Right forelimb (tissue), 1 donor: ENCODE measurements at places on chromosomes 5 and 9.

GRCh38 chr5:89723907-89724306, 685.6 kb downstream of the CETN3 start:
- DNase-seq = no peak

DNA sequence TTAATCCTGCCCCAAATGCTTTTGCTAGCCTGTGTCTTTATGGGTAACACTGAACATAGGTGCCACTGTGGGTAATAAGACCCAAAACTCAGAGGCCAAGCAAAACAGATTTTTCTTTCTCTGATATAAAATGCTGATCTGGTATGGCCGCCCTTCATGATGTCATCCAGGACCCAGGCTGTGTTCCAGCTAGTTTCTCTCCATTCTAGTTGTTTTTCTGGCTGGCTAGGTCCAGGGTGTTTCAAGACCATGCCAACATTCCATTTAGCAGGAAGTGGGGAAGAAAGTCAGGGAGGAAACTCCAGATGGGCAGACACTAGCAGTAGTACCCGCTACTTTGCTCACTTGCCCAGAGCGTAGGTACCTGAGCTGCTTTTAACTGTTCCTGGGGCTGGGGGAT, 183.9 kb upstream of the OTULINL start:
- DNase-seq = no peak

- DNase-seq = no peak
Measured at GRCh38 chr9:15369238-15369637, 53.4 kb upstream of the SNAPC3 start.

DNA sequence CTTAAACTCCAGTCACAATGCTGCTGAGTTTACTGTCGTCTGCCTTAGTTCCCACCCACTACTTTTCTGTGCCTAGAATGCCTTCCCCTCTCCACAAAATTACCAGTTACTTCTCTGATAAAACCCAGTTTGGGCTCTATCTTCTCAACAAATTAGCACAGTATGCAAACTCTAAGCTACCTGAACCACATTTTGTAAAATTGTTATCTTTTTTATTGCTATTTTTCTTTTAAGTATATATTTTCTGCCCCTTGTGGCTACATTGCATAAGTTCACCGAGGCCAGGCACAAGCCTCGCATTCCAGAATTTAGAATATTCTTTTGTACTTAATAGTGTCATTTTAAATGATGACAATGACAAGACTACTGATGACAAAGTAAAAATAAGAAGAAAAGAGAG, 60.0 kb downstream of the POU5F2 start:
- DNase-seq = no peak

DNA sequence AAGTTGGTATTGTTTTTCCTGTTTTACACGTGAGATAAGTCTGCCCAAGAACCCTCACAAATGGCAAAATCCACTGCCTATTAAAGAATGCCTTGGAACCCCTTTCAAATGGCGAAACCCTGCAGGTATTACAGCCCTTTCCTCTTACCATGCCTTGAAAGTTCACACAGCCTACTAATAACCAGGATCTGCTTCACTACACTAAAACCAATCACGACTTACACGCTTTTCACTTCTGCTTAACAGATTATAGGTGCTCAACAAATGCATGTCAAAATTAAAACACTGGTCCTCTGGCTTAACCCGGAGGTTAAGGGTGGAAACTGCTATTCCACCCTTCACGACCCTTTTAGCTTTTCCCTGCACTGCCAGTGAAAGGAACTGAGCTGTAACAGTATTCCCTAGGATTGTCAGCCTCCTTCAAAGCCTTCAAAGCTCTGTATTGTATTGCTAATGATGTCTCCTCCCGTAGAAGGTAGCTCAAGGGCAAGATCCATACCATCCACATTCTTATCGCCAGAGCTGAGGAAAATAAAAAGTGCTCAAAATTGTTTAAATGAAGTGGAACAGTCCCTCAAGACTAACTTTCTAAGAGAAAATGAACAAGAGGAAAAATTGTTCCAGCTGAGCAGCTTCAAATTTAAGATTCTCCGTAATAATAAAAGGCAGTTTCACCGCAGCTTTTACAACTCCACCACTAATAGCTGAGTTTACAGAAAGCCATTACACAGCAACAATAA, 997 bp downstream of the AUH start:
- DNase-seq = no peak

- no peak for DNase-seq
Measured at GRCh38 chr5:29561564-29561963, 1631.9 kb upstream of the CDH6 start.

DNA sequence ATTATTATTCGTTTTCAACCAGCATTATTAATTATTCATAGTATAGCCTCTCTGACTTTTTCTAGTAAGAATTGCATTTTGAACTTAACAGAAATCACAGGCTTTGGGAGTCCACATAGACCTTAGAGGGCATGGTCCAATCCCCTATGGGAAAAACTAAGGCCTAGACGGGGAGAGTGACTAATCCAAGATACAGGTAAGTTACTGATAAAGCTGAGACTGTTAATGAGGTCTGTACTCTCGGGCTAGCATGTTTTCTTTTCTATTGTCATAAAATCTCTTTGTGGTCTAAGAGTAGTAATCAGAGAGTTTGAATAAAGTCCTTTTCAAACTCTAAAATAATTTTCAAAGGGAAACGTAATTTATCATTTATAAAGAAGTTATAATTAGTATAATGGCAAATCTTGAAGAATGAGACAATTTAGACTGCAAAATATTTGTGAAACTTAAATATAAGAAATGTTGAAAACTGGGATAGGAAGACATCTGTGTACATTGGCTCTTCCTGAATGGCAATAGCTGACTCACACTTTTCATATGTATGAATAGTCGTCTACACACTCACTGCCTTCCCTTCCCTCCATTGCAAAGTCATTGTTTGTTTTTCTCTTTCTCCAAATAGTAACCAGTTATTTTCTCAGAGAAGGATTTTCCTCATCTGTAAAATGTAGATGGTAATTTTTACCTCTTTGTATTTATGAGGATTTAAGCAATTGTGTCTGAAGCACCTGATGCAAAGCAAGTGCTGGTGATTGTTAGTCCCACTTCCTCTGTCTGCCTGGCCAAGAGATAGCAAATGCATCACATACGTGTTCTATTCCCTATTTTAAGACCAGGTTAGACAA, 207.9 kb upstream of the CD180 start:
- DNase-seq = no peak

GRCh38 chr5:176596689-176597416, 13.1 kb downstream of the GPRIN1 start:
- peak; percentile 61 for DNase-seq

GRCh38 chr9:108743901-108744371, 111.8 kb downstream of the ACTL7B start:
- no peak for DNase-seq

DNA sequence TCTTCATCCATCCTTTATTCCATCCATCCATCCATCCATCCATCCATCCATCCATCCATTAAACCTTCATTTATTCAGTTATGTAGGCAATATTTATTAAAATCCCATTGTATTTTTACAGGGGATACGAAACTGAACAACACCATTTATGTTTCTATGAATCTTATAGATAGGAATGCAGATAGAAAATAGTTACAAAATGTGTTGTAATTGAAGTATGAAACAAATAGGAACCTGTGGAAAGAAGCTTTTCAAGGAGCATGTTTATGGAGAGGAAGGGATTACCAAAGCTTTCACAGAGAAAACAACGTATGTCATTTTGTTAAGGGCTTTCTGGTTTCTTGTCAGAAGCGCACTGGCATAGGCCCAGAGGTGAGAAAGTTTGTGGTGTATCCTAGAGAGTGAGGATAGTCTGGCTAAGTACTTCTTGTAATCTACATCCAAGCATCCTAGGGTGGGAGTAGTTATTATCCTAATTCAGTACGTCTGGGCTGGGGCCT, 184.0 kb downstream of the CNTLN start:
- no peak for DNase-seq

DNA sequence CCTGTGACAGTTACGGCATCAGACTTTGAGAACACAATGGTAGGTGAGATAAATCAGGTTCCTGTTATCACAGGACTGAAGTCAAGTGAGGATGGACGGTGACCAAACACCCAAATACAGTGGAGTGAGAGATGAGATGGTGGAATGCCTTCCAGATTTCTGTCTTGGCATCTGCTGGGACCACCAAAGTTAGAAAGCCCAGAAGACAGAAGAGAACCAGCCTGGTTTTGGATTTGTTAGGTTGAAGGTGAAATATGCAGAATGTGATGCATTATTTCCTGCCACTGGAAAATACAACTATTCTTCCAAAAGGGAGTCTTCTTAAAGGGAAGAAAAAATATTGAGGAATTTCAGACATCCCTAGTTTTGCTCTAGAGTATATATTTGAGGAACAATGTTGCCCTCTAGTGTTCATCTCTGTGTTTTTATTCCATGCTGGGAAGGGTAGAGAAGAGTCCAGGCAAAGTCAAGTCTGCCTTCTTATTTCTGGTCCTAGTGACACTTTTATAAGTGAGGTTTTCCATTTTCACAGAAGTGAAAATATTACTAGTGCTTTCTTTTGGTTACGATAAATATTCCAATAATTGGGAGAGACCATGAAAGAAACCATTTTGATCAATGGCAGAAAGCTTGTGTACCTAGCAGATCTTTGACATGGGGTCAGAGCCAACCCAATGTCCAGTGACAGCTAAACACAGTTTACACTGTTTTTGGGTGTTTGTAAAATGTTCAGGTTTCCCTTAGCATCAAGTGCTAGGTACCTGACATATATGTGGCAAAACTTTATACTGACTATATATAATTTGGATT, 142.3 kb upstream of the ANKH start:
- DNase-seq = no peak

DNA sequence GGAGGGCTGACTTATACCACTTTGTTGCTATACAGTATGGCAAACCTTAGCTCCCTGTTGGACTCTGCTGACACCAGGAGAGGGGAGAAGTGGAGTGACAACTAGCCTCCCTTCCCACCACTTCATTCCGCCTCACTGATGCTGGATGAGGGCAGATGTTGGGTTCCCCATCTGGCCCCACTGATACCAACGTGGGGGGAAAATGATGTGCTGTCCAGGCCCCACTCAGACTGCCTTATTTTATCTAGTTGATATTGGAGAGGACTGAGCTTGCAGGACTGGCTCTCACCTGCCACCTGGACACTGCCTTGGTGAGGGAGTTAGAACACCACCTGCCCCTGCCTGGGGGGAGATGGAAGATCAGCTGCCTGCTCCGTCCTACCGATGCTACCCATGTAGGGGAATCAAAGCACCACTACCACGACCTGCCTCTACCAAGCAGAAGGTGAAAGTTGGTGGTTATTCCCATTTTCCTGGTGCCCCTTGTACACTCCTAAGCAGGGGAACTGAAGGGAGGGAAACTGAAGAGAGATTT, 292.1 kb downstream of the GADD45G start:
- no peak for DNase-seq

- no peak for DNase-seq
Measured at GRCh38 chr9:132797861-132798659, 80.0 kb downstream of the AK8 start.

DNA sequence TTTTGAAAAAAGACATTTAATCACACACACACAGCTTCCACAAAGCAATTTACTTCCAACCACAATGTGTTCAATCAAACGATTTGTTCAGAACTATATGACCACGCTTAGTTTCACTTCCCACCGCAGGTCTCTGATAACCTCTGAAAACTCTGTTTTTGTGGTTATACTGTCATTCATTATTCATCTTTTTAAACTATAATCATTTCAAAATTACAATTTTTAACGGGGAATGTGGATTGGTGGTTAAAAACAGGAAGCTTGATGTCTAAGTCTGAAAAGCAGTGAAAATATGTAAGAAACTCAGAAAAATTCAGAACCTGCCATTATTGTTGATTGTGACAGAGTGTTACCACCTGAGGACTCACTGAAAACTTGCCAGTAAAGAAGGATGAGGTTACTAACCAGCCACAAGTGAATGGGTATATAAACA, 12.7 kb upstream of the TMEM174 start:
- no peak for DNase-seq

DNA sequence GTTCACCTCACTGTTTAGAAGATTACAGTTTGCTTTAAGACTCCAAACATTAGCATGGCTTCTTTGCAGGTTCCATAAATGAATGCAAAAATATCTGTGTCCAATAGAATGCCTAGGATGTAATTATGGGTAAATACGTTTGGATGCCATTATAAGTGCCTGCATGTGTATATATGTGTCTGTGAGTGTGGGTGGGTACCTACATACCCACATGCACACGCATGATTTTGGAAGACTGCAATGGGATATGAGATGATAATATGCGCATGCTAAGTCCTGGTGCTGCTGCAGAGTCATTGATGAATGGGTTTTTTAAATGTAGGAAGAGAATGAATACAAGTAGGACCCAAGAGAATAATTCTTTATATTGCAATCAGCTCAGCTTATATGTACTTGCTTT, 406.4 kb downstream of the ZSWIM6 start:
- no peak for DNase-seq

GRCh38 chr9:95017062-95017461, 290.6 kb downstream of the AOPEP start:
- no peak for DNase-seq

GRCh38 chr9:20307621-20308020, 314.7 kb downstream of the MLLT3 start:
- no peak for DNase-seq

DNA sequence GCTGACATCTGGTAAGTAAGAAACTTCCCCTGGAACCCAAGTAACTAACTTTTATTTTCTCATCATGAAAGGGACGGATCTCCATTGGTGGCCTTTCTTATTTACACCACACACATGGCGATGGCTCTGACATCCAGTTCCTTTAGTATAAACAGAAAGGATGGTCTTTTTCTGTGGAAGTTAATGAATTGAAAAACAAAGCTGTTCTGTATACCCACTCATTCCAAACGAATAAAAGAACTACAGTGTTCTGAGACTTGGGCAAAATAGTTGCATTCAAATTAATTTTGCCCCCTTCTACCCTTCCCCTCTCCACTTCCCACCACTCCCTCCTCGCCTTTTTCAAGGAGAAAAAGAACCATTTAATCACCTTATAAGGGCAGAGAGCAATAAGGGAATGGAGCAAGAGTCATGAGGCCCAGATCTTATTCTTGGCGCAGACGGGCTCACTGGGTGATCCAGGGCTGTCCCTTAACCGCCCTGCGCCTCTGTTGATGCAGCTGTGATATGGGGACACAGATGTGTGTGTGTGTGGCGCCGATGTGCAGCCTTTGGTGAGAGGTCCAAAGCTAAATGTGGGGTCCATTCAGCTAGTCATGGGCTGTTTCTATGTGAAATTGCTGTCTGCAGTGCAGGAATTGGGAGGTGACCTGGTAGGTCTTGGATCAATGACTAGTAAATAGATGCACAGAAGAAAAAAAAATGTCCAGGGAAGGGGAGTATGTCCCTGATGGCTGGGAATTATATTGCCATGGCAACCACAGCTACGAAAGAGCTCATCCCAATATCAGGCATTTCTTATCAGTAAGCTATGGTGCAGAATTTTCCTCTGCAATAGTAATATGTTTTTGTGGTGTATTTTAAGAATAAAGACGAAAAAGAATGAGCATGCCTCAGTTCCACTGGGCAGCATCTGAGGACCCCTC, 141.5 kb upstream of the ERCC6L2 start:
- DNase-seq = no peak

DNA sequence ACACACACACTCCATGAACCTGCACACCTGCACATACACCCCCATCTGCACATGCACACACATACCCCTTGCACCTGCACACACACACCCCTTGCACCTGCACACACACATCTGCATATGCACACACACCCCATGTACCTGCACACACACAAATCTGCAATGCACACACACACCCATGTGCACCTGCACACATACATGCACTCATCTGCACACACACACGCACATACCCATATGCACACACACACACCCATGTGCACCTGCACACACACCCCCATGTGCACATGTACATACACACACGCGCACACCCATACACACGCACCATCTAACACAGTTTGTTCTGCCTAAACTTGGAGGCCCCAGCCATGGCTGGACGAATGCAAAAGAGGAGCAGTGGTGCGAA, 115.9 kb upstream of the SARDH start:
- DNase-seq = no peak
